ENCODE measurements at places on chromosomes 5 and 9.

- H3K27ac ChIP-seq: no peak overlapping the region
- H3K27me3 ChIP-seq: no peaks in the 10 kb centered on the region
- no peaks in the 10 kb centered on the region for H3K36me3 ChIP-seq
- no peak for DNase-seq
- peaks cover 30% of the 10 kb centered on the region for H3K4me1 ChIP-seq
- H3K4me3 ChIP-seq: no peak overlapping the region
Observed at GRCh38 chr5:756171-756570, 28.4 kb downstream of the ZDHHC11B start.

GRCh38 chr5:164597293-164597900, 1092.0 kb downstream of the MAT2B start:
- no peak for DNase-seq
- no peak overlapping the region for H3K27ac ChIP-seq
- no peaks in the 10 kb centered on the region for H3K27me3 ChIP-seq

- no peaks in the 10 kb centered on the region for H3K27me3 ChIP-seq
- DNase-seq: no peak
- no peaks in the 10 kb centered on the region for H3K36me3 ChIP-seq
- no peak overlapping the region for H3K27ac ChIP-seq
Observed at GRCh38 chr5:82597437-82597836, 319.3 kb upstream of the RPS23 start.

GRCh38 chr5:68303038-68303738, 87.6 kb downstream of the PIK3R1 start:
- no peak overlapping the region for H3K27ac ChIP-seq
- no peaks in the 10 kb centered on the region for H3K27me3 ChIP-seq
- H3K36me3 ChIP-seq: peaks cover 4% of the 10 kb centered on the region
- DNase-seq: no peak

DNA sequence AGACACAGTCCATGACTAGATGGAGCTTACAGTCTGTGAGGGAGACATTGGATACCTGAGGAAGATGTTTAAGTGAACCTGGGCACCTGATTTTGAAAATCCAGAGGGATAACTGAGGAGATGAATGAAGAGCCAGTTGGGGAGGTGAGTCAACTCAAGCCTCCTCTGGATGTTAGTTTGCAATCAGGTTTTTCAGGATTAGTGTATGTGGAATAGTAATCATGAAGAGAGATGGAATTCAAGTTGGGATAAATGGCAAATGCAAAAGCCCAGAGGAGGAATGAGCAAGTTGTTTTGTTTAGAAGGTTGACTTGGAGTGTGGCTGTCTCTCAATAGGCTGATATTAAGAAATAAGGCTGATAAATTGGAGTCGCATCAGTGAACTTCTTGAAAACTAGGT, 28.9 kb downstream of the PRDM6 start:
- no peak overlapping the region for H3K4me3 ChIP-seq
- no peaks in the 10 kb centered on the region for H3K27me3 ChIP-seq
- no peak overlapping the region for H3K27ac ChIP-seq
- no peak for DNase-seq
- H3K4me1 ChIP-seq: no peaks in the 10 kb centered on the region
- H3K36me3 ChIP-seq: no peaks in the 10 kb centered on the region

DNA sequence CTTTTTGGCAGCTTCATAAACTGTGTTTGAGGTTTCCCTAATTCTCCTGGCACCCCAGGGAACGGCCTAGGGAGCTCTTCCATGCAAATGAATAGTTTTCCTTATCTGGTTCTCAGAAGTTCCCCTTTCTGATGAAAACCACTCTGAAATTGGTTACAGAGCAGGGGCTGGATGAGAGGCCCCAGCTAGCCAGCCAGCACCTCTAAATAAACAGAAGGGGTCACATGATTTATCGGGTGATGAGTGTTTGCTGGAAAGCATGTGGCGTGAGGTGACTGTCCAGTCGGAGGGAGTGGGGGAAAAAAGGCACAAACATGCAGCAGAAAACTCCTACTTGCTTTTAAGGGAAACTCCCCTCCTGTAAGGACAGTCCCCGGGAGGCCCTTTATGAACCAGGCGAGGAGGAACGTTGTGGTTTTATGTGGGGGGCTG, 261.2 kb upstream of the ANKRD55 start:
- peak overlapping the region; percentile 93 for H3K27ac ChIP-seq
- no peaks in the 10 kb centered on the region for H3K27me3 ChIP-seq
- DNase-seq: peak; percentile 70
- H3K36me3 ChIP-seq: no peaks in the 10 kb centered on the region
- H3K4me1 ChIP-seq: peaks cover 37% of the 10 kb centered on the region

DNA sequence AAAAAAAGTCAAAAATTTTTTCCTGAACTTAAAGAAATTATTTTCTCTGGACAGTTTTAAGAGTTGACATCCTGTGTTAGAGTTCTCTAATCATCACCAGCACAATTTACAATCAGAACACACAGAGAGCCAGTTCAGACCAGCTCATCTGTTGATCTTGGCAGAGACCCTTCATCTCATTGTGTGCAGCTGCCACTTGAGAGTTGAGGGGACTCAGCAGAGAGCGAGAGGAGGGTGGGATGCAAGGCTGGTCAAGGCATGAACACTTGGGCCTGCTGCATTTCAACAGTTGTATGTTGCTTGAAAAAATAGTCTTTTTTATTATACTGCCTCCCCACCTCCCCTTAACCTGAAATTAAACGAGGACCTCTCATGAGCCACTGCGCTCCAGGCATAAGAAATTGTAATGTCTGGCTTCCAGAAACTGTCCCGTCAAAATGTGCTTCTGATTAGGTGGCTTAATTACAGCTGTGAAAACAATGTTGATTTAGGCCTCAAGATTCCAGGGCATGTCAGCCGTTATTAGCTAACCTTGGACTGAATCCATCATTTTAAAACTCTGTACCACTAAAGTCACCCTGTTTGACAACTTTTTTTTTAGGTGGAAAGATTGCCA, 383.6 kb downstream of the CCDC171 start:
- H3K36me3 ChIP-seq: no peaks in the 10 kb centered on the region
- no peaks in the 10 kb centered on the region for H3K27me3 ChIP-seq
- DNase-seq: no peak
- H3K4me3 ChIP-seq: no peak overlapping the region
- H3K27ac ChIP-seq: no peak overlapping the region
- H3K4me1 ChIP-seq: no peaks in the 10 kb centered on the region

DNA sequence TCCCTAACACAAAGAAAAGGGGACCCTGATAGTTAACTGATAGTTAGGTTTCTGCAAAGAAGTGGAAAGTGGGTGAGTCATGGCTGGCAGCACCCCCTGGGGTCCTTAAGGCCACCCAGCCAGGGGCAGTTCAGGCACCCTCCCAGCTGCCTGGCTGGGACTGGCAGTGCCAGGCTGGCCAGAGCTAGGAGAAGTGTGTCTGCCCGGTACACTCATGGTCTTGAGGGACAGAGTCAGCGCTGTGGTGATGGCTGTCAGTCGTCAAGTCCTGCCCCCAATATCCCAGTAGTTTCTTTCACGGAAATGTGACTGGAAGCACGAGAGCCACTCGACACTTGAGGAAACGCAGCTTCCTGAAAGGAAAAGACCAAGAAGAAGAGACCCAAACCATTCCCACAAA, 22.3 kb upstream of the CNOT6 start:
- DNase-seq: no peak
- H3K4me3 ChIP-seq: no peak overlapping the region

GRCh38 chr5:92369587-92369986, 986.5 kb upstream of the ARRDC3 start:
- H3K36me3 ChIP-seq: no peaks in the 10 kb centered on the region
- no peak overlapping the region for H3K27ac ChIP-seq

GRCh38 chr5:139708434-139708861, 60.3 kb downstream of the CXXC5 start:
- peak; percentile 43 for DNase-seq
- no peak overlapping the region for H3K27ac ChIP-seq
- no peak overlapping the region for H3K4me3 ChIP-seq
- H3K4me1 ChIP-seq: peaks cover 24% of the 10 kb centered on the region

- no peaks in the 10 kb centered on the region for H3K27me3 ChIP-seq
- DNase-seq: no peak
- peaks cover 14% of the 10 kb centered on the region for H3K4me1 ChIP-seq
Observed at GRCh38 chr5:132684922-132685720, 11.3 kb downstream of the IL4 start.

- H3K4me3 ChIP-seq: no peak overlapping the region
- no peaks in the 10 kb centered on the region for H3K4me1 ChIP-seq
- no peak overlapping the region for H3K27ac ChIP-seq
- no peaks in the 10 kb centered on the region for H3K27me3 ChIP-seq
- DNase-seq: no peak
Observed at GRCh38 chr5:86371061-86371460, 246.7 kb upstream of the COX7C start.

- H3K4me3 ChIP-seq: no peak overlapping the region
- H3K27ac ChIP-seq: no peak overlapping the region
- H3K27me3 ChIP-seq: no peaks in the 10 kb centered on the region
- no peak for DNase-seq
Observed at GRCh38 chr5:139882316-139882715, 86.7 kb downstream of the PSD2 start.

DNA sequence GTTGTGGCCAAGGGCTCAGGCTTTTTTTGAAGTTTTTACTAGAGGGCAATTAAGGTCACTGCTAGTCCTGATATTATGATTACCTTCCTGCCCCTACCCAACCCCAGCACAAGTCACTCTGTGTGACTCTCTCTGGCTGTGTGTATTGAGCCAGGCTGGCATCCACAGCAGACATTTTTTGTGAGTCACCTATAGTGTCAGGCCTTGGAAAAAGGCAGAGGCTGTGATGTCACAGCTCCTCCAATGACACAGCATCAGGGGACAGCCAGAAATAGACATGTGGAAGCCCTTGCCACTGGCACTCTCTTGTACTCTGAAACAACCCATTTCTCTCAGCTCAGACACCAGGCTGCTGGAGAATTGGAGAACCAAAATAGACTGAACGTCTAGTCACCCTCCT, 145.4 kb downstream of the NMUR2 start:
- DNase-seq: no peak
- H3K27me3 ChIP-seq: no peaks in the 10 kb centered on the region
- no peak overlapping the region for H3K27ac ChIP-seq
- H3K4me3 ChIP-seq: no peak overlapping the region

- no peak overlapping the region for H3K27ac ChIP-seq
- H3K36me3 ChIP-seq: peaks cover 7% of the 10 kb centered on the region
- no peak for DNase-seq
- peaks cover 11% of the 10 kb centered on the region for H3K4me1 ChIP-seq
- H3K4me3 ChIP-seq: no peak overlapping the region
Observed at GRCh38 chr9:113998525-113999255, 79.4 kb downstream of the AMBP start.

- DNase-seq: peak; percentile 37
Observed at GRCh38 chr9:109497226-109498153, 617 bp downstream of the PTPN3 start.

DNA sequence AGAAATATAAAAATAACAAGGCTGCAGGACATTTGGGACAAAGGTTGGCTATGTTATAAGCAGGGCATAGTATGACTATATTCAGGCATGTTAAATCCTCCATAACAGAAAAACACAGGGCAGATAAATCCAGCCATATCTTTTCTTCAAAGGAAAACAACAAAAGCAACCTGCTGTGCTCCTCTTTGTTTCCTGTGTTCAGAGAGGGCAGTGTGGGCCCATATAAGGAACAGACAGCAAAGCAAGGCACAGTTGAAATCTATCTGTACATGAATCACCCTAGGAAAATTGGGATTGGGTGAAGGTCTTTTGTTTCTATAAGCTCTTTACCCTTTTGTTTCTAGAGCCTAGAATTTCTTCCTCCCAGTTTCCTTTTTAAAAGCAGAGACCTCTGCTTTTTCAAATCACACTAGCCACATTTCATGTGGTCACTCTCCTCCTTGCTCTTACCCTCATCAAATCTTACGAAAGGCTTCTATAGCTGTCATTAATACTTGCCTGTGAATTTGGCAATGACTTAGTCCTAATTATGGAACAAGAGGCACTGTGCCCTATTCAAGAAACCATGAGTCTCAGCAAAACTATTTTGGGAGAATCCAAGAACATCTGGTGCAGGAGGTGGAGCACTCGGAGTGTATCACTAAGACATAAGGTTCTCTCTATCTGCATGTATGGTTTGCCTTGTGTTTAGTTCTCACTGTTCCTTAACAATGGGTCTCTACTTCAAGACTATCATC, 1.8 kb downstream of the GZMA start:
- DNase-seq: no peak
- H3K4me1 ChIP-seq: no peaks in the 10 kb centered on the region
- no peak overlapping the region for H3K27ac ChIP-seq
- H3K27me3 ChIP-seq: no peaks in the 10 kb centered on the region

- H3K36me3 ChIP-seq: no peaks in the 10 kb centered on the region
- no peaks in the 10 kb centered on the region for H3K4me1 ChIP-seq
- no peak overlapping the region for H3K27ac ChIP-seq
- no peak overlapping the region for H3K4me3 ChIP-seq
- DNase-seq: peak; percentile 80
Observed at GRCh38 chr5:102421647-102422046, 77.2 kb downstream of the SLCO6A1 start.

- H3K4me3 ChIP-seq: no peak overlapping the region
- no peaks in the 10 kb centered on the region for H3K27me3 ChIP-seq
- no peak for DNase-seq
Observed at GRCh38 chr5:80853413-80853812, 106.8 kb upstream of the RASGRF2 start.

DNA sequence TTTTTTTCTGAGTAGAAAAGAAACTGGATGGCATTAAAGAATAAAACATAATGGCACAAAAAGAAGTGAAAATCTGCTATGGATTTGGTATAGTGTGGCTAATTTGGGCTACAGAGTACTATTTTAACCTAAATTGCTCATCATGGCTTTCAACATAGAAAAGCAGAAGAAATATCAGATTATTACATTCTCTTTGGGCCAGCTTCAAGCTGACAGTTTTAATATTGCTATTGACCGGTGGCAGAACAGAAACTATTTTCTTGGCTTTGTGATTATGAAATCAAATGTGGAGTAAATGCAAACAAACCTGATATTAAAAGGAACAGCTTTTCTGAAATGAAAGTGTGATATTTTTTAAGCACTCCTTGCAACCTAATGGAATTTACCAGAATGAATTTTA, 301.5 kb downstream of the EPB41L4A start:
- H3K27me3 ChIP-seq: no peaks in the 10 kb centered on the region
- H3K36me3 ChIP-seq: no peaks in the 10 kb centered on the region
- no peak overlapping the region for H3K4me3 ChIP-seq
- DNase-seq: no peak

- no peaks in the 10 kb centered on the region for H3K4me1 ChIP-seq
- no peak for DNase-seq
- no peak overlapping the region for H3K27ac ChIP-seq
- no peak overlapping the region for H3K4me3 ChIP-seq
- H3K27me3 ChIP-seq: no peaks in the 10 kb centered on the region
- no peaks in the 10 kb centered on the region for H3K36me3 ChIP-seq
Observed at GRCh38 chr5:81579262-81579924, 171.5 kb downstream of the SSBP2 start.

DNA sequence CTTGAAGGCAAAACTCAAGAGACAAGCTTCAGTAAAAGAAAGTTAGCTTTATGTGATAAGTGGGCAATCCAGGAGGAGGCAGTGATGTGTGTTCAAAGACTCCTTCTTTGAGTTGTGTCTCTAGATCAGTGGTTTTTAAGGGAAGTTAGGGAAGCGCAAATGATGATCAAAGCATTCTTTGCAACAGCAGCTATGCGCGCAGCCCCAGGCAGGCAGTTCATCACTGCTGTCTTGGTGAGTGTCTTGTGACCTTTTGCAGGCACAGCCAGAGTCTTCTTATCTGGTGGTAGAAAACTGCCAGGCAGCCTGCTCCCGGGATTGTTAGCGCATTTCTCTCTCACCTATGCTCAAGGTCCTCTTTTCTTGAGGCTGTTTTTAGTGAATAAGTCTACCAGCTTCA, 40.3 kb upstream of the CLK4 start:
- DNase-seq: no peak
- H3K27me3 ChIP-seq: no peaks in the 10 kb centered on the region
- no peak overlapping the region for H3K4me3 ChIP-seq
- H3K27ac ChIP-seq: no peak overlapping the region
- H3K4me1 ChIP-seq: no peaks in the 10 kb centered on the region
